ENCODE measurements at places on chromosomes 2 and 18. TPM values are rescaled to one million over a fixed set of nuclear protein-coding genes. Genes with fewer than 3 reads are reported as not detected.

DNA sequence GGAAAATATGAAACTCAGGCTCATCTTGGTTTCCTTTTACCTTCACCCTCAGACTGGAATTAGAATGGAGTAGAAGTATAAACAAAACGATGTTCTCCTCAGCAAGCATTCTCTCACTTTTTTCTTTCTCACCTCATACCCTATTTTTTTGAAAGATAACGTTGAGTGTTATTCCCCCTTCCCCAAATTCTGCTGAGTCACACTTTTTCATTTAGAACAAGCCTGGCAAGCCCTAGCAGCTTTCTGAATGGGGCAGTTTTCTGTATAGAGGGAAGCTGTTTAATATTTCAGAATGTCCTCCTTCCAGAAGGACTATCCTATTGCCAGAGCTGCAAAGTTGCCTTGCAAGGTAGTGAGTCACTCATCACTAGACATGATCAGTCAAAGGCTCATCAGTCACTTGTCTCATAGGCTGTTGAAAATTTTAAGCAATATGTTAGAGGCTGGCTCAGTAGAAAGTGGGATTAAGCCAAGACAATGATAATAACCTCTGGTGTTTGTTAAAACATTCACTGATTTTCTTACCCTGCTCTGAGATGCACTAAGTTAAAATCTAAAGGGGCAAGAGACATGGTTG, 416.1 kb downstream of the RNF144A start:
- DNase-seq, result no peak

POTEF gene
- polyA plus RNA-seq, result not detected

DNA sequence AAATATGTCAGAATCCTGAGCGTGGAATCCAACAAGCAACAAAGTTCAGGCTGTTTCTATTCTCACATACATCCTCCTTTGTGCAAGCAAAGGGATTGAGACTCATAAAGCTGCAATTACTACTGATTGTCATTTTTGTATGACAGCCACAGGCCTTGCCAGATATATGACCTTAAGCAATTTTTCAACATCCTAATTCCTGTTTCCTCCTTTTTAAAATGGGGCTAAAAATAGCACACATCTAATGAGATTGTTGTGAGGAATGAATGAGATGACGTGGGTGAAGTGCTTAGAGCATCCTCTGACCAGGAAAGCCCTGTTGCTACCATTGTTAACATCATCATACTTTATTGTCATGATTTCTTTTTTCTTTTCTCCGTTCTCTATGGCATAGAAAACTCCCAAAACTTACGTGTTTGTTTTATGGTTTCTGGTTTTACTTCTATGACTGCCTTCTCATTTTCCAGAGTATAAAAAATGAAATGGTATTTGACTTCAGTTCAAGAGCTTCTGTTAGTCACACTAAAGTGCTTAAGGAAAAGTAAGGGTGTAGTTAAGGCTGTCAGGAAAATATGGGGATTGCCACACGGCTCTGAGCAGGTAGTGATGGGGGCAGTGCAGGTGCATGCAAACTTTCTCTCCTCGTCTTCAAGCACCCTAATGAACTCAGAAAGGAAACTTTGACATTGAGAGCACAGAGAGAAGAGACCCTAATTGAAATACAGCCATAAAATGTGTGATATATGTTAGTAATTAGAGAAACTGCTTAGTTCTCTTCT, 590.6 kb upstream of the NETO1 start:
- no peak for DNase-seq

ALK gene
- 0.98 TPM for polyA plus RNA-seq

IL1F10 gene
- polyA plus RNA-seq, result not detected

TNFAIP6 gene
- not detected for polyA plus RNA-seq

- DNase-seq, result no peak
These were observed 95.0 kb downstream of the STRADB start for GRCh38 chr2:201546576-201546975.

- no peak for DNase-seq
These were observed 2.9 kb downstream of the RETREG2 start for GRCh38 chr2:219180961-219181360.

All from small intestine (tissue), 16 donors.